Stimulated activated CD8-positive, alpha-beta memory T cell treated with anti-CD3 and anti-CD28 coated beads, Interleukin-12 subunit alpha, Interleukin-12 subunit beta, amount 100 ng/mL, for 4 hours (primary cell): ENCODE measurements at places on chromosomes 4 and X.

DNA sequence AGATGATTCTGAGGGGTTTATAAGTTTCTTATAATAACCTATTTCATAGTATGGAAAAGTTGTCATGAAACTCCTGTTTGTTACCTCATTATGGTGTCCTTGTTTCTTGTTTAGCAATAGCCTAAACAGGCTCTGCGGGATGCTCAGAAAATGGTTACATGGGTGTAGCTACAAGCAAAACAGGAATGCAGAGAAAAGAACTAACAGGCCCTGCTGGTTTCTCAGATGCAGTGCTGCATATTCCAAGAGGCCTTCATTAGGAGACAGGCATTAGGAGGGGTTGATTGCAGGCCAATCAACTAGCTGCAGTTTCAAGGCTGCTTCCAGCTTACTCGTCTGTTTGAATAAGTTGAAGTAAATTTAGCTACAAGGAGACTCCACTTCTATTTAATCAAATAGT is 37.6 kb upstream of the HPGD start:
- DNase-seq: no peak

DNA sequence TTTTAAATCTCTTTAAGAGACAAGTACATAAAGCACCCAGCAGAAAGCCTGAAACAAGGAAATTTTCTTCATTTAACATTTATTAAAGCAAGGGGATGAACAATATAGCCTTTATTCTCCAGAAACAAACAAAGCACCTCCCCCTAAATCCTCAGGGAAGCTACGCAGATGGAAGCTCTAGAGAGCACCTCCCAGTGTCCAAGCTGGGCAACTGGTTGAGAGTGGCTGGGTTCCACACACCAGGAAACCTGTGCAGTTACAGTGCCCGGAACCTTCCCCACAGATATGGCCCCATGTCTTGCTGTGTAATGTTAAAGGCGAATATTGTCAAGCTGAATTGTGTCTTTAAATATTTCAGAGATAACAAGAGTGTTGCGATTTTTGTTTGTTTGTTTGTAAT is 8.9 kb upstream of the TRIML1 start:
- no peak for DNase-seq

DNA sequence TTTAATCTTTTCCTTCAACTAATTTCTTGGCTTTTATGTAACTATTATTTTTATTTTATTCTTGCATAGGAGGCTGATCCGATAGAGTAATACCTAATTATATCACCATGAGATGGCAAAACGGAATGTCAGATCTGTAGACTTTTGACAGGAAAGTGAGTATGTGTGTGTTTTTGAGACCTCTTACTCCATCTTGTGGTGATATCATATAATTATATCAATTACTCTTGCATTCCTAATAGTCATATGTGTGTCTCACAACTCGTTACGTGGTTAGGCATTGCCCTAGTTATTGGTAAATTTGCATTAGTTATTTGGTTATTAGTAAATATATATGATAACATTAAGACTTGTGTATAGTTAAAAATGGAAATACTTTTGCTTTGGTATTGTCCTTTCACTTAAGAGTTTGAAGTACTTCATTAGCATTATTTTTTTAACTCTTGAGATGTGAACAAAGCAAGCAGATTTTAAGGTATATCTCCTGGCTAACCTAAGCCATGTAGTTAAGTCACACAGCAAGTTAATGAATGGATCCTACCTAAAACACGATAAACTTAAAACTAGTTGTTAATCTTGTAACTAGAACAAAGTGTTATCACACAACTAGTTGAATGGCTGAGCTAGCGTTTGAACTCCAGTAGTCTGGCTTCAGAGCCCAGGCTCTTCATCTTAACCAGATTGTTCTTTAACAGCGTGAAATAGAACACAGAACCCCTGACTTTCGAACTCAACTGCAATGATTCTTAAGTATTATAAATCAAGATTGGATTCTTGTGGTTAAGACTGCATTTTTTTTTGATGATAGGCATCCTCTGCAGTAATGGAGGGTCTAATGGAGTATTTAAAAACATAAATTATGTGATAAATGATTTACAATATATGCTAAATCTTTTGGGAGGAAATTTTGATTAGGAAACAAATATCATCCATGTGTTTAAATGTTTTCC is 67.1 kb downstream of the PGRMC2 start:
- no peak for DNase-seq

DNA sequence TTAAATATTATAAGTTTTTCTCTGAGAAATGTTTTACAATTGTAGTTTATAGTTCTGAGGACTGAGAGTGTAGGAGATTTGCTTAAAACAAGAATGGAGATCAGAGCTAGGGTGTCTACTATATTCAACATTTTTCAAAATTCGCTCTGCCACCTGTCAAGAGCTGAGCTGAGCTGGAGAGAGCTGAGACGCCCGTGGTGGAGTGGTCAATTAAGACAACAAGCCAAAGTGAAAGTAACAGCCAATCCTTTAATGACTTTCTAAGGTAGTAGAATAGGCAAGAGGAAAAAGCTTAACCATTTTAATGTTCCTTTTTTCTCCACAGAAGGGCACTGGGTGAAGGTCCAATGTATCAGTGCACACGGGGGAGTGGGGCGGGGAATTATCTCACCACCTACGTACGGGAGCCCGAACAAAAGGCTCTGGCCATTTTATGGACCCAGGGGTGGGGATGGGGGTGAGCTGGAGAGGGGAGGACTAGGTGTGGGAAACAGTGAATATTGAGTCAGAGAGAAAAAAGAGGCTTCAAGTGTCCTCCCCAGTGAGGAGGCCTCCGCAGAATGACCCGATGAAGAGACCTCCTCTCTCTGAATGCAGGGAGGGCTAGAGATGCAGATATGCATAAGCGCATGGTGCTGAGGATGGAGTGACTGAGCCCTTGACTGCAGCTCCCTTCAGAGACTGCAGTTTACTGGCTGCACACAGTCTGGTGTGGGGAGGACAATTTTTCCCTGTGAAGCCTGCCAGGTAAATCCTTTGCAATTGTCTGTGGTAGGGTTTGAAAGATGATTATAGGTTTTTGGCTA is 60.8 kb downstream of the SPCS3 start:
- DNase-seq: no peak

DNA sequence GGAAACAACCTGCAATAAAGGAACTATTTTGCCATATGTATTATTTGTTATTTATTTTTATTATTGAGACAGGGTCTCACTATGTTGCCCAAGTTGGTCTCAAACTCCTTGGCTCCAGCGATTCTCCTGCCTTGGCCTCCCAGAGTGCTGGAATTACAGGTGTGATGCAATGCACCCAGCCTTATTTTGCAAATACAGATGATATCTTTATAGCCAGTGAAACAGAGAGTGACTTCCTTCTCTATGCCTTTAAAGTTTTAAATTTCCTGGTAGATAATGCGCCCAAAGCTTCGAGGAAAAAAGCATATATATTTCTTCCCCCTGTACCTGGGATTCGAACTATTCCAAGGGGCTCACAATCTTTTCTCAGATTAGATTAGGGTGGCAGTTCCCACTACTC is 601.1 kb upstream of the HTR2C start:
- DNase-seq: no peak

DNA sequence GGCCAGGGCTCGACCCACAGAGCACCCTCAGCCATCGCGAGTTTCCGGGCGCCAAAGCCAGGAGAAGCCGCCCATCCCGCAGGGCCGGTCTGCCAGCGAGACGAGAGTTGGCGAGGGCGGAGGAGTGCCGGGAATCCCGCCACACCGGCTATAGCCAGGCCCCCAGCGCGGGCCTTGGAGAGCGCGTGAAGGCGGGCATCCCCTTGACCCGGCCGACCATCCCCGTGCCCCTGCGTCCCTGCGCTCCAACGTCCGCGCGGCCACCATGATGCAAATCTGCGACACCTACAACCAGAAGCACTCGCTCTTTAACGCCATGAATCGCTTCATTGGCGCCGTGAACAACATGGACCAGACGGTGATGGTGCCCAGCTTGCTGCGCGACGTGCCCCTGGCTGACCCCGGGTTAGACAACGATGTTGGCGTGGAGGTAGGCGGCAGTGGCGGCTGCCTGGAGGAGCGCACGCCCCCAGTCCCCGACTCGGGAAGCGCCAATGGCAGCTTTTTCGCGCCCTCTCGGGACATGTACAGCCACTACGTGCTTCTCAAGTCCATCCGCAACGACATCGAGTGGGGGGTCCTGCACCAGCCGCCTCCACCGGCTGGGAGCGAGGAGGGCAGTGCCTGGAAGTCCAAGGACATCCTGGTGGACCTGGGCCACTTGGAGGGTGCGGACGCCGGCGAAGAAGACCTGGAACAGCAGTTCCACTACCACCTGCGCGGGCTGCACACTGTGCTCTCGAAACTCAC is 3.6 kb downstream of the MID1IP1 start:
- DNase-seq: peak; percentile 8

GRCh38 chrX:153640736-153641575 is 6.0 kb upstream of the DUSP9 start:
- no peak for DNase-seq

DNA sequence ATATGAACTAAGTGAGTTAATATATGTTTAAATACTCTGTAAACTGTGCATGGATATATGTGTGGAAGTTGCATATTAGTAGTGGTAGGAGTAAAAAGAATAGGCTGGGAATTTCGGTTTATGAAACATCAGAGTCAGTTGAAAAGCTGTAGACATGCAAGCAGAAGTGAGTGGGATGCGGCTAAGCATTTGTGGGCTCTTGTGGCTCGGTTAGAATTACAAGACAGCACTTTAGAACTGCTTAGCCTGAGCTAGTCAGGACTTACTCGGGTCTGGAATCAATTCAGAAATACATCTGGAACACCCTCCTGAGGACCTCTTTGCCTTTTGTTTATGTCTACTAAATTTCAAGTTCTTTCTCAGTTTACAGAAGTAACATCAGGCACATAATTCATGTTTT is 93.6 kb downstream of the AFF2 start:
- DNase-seq: no peak
